ENCODE measurements at places on chromosomes 1 and 21. TPM values are rescaled to one million over a fixed set of nuclear protein-coding genes. Genes with fewer than 3 reads are reported as not detected.

The KIF14 gene
- total RNA-seq: 0.15 TPM

The FAM110D gene
- 20.0 TPM for total RNA-seq

- H3K27ac ChIP-seq: no peak overlapping the region
- no peaks in the 10 kb centered on the region for H3K36me3 ChIP-seq
Observed at GRCh38 chr1:57248830-57249229, 175.0 kb downstream of the DAB1 start.

- H3K36me3 ChIP-seq: no peaks in the 10 kb centered on the region
- H3K4me1 ChIP-seq: no peaks in the 10 kb centered on the region
- no peak overlapping the region for H3K4me3 ChIP-seq
- H3K27ac ChIP-seq: no peak overlapping the region
- no peak for DNase-seq
Observed at GRCh38 chr21:39714331-39714730, 30.7 kb upstream of the IGSF5 start.

- H3K4me1 ChIP-seq: no peaks in the 10 kb centered on the region
- H3K4me3 ChIP-seq: no peak overlapping the region
- H3K27me3 ChIP-seq: no peaks in the 10 kb centered on the region
- no peak overlapping the region for H3K27ac ChIP-seq
- no peak for DNase-seq
Observed at GRCh38 chr1:232327899-232328298, 302.0 kb downstream of the SIPA1L2 start.

Measured in uterus (tissue), 4 donors.